ENCODE measurements at places on chromosomes 4 and X. TPM values are rescaled to one million over a fixed set of nuclear protein-coding genes. Genes with fewer than 3 reads are reported as not detected.
A peak's percentile ranks its signal among the peaks of the same experiment; 100 is the strongest.

GRCh38 chrX:139932073-139932900, 566 bp downstream of the ATP11C start:
- DNase-seq = peak; percentile 55

DRD5 gene
- 0.10 TPM for polyA plus RNA-seq

- no peak for DNase-seq
Measured at GRCh38 chrX:154802947-154803346, 2.3 kb downstream of the MPP1 start.

DNA sequence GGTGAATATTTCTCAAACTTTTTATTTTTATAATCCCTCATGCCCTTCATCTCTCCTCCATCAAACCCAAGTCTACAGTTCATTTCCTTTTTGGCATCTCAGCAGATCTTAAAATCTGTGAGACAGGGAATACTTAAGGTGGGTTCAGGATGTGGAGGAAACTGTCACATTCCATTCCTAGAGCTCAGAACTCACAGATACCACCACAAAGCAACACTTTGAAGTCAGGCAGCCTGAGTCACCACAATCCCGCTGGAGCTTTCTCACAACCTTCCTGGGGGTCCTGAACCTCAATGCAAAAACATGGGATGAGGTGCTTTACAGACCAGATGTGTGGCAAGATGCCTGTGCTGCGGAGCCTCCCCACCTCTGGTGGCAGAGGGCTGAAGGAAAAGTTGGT, 63.2 kb downstream of the HHIP start:
- no peak for DNase-seq

FAM9C gene
- polyA plus RNA-seq = not detected

- DNase-seq = no peak
Measured at GRCh38 chrX:33589316-33589715, 378.0 kb upstream of the DMD start.

EFHC2 gene
- polyA plus RNA-seq = 1.8 TPM

- DNase-seq = peak; percentile 79
Measured at GRCh38 chr4:184748251-184748652, 14.4 kb upstream of the CENPU start.

DNA sequence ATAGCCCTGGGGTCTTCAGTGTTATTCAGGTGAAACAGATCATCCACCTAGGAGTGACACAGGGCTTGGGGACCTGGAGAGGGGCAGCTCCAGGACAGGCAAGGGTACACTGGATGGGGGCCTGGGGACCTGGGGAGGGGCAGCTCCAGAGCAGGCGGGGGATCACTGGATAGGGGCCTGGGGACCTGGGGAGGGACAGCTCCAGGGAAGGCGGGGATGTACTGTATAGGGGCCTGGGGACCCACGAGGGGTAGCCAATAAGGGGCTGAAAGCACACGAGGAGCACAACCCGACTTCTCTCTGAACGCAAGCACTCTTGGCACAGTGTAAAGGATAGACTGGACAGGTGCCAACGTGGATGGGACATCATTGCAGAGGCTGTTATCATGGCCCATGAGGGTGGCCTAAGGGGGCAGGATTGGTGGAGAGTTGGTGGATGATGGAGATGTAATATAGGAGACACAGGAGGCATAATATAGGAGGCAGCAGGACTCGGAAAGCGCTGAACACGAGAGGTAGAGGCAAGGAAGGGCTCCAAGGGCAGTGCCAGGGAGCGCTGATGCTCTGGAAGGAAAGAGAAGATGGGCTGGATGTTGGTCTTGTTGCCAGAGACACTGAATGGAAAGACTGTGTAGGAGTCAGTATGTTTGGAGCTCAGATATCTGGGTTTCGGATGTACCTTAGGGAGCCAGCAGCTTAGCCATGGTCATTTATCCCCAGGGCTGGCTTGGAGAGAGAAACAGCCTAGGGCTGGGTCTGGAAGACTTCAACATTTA, 37.9 kb upstream of the FGFBP2 start:
- no peak for DNase-seq

ATP8A1 gene
- polyA plus RNA-seq = 6.4 TPM

FAT1 gene
- 15.2 TPM for polyA plus RNA-seq

NEXMIF gene
- under 0.01 TPM for polyA plus RNA-seq

DNA sequence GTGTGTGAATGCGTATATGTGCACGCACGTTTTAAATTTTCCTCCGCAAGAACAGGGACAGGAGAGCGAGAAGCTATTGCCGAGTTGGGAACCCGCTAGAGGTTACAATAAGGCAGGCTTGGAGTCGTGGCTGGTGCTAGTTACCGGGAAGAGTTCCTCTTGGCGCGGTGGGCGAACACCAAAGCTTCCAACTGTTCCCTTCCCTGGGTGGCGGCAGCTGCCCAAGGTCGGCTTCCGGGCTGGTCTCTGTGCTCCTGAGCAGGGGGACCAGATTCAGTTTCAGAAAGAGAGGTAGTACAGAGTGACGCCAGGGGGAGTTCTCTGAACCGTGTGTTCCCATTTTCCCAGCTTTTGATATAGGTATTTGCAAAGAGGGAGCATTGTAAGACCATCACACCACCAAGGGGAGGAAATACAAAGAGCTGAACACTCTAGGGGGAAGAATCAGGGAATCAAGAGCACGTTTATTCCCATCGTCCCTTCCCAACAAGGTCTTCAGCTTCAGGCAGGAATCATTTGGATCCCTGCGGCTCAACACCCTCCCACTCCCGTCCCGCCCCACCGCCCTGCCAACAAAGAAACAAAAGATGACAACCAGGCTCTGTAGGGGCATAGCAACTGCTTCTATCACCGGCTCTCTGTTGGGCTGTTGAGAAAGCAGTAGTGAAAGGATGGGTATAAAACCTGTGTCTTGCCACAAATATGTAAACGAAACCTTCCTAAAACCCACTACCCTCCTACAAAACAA, 113.6 kb upstream of the TEX13C start:
- no peak for DNase-seq

GRCh38 chrX:72169008-72169728, 12.4 kb upstream of the PIN4 start:
- no peak for DNase-seq

LRIT3 gene
- polyA plus RNA-seq = not detected
